ENCODE measurements at places on chromosomes 7 and 10.
A peak's percentile ranks its signal among the peaks of the same experiment; 100 is the strongest.

- no peak for DNase-seq
These were observed 5.6 kb downstream of the CDC123 start for GRCh38 chr10:12201543-12201942.

DNA sequence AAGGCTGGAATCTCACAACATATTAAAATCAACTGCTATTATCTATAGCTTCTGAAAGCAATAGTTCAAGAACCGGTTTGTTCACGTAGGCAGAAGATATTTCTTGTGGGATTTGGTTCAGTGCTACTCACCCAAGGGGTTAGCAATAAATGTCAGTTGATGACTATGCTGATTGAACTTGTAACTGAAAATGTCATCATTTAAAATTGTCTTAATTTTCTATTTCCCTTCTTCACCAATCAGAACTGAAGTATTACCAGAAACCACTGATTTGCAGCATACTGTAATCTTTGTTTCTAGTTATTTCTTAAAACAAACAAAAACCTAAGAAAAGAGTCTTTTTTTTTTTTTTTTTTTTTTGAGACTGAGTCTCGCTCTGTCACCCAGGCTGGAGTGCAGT lies 46.1 kb downstream of the CPEB3 start:
- no peak for DNase-seq

DNA sequence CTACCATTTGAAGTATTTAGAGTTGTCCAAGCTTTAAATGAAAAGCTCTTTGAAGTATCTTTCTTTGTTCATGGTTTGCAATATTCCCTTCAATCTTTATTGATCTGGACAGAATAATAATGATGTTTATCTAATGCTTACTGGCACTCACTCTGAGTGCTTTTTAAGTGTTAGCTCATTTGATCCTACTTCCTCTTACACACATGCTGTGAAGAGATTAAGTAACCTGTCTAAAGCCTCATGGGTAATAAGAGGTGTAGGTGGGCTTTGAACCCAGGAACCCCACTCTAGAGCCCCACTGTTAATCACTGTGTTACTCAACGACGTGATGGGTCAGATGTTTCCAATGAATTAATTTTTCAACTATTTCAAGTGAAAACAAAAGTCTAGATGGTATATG lies 31.1 kb upstream of the ADD3 start:
- no peak for DNase-seq

DNA sequence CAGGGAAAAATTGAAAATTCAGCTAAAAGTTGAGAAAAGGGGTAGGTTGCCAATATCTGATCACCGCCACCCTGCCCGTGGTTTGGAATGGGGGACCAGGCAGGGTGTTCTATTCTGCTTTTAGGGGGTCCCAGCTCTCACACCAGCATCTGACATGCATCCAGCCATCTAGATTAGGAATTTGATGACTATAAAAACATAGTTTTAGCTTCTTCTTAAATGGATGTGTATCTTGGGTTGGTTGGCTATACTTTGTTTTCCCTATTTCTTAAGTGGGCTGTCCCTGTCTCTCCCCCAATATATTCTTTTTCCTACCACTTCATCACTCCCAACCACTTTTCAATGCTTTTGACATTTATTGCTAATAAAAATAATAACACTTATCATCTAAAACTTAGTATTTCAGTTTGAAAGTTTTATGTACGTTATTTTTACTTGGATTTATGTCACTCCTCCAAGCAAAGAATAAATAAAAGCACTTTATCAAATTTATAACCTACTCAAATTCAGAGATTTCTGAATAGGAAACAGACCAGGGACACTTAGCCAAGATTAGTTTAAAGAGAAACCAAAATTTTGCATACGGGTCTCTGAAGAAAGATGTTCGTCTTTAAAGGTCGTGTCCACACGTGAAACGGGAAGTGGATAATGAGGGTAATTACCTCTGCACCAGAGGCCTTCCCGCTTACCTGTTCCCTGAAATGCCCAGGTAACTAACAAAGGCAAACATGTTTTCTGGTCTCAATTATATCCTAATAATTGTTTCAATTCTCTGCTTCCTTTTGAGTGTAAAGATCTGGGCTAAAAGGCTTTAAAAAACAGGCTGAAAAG lies 233.2 kb upstream of the AUTS2 start:
- no peak for DNase-seq

- DNase-seq, result no peak
These were observed 136.2 kb downstream of the TCF7L2 start for GRCh38 chr10:113086282-113086681.

DNA sequence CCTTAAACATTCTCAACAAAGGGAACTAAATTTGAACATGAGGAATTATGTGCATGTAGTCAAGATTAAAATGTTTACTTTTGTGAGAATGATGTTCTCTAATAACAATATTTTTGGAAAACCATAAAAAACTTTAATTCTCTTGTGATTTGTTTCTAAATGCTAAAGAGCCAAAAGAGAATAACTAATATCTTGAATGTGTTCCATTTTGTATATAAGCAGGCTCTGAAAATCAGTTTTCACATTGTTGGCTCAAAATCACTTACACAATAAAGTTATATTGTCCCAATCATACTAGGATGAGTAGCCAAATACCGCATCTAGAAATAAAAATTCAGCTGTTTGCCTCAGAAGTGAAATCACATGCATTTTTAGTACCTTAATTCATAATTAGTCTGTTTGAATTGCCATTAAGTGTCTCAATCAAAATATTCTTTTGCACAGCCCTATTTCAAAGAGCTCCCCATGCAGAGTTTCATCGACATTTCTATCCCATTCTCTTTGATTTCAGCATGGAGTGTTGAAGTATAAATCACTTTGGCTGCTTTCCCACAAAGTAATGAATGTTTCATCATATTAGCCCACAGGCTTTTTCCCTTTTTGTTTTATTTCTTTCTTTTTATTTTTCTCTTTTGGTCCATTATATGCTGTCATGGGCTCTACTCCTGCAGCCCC lies 420.3 kb upstream of the POM121L12 start:
- DNase-seq, result no peak

DNA sequence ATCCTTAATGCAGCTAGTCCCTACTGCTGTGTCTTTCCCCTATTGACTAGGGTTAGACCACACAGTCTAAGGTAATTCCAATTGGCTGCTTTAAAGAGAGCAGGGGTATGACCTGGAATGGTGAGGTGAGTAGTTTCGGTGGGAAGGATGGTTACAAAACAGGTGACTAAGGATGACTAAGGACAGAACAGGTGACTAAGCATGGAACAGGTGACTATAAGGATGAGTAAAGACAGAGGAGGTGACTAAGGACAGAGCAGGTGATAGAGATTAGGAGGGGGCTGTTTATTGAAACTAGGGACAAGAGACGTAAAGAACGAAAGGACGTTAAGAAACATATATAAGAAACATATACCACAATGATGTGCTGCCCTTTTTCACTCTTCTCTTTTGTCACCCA lies 145.1 kb upstream of the TMEM106B start:
- no peak for DNase-seq

GRCh38 chr7:131244259-131244852 lies 83.3 kb upstream of the MKLN1 start:
- DNase-seq, result no peak

DNA sequence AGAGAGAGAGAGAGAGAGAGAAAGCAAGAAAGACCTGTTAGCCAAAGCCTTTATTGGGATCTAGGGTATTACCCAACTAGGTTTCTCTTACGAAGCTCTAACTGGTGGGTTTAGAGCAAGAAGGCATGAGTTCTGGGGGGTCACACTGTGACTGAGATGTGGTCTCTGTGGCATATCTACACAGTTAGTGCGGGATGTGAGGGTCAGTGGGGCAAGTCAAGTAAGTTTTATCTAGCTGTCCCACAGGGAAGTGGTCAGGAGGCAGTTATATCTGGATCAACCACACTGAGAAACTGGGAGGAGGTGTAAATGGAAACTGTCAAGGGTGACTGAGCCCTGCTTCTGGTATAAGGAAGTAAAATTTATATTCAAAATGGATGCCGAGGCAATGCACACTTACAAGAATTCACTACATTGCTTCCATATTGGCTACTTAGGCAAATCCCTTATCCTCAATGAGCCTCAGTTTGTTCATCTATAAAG lies 331.6 kb upstream of the HPS1 start:
- DNase-seq, result no peak

DNA sequence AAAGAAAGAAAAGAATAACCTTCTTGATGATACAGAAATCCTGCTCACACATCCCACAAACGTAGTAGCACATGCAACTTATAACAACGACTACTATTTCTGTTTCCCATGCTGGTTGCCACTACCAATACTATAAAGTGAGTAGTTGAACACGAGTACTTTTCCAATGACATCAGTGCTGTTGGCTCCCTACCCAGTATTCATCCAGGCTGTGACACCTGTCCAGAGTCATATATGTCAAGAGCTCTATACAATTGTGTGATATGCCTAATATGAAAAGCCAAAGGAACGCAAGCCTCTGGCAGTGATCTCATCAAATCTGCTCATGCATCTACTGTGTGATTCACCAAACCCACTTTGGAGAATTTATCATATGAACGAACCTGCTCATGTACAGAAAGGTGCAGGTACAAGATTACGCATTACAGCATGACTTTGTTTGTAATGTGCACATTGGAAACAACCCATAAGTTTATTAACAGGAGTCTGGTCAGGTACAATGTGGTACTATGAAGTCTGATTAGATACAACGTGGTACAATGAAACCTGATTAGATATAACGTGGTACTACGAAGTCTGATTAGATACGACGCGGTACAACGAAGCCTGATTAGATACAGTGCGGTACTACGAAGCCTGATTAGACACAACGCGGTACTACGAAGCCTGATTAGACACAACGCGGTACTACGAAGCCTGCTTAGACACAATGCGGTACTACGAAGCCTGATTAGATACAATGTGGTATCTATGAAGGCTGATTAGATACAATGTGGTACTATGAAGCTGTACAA lies 5.8 kb upstream of the ITIH5 start:
- DNase-seq, result no peak

DNA sequence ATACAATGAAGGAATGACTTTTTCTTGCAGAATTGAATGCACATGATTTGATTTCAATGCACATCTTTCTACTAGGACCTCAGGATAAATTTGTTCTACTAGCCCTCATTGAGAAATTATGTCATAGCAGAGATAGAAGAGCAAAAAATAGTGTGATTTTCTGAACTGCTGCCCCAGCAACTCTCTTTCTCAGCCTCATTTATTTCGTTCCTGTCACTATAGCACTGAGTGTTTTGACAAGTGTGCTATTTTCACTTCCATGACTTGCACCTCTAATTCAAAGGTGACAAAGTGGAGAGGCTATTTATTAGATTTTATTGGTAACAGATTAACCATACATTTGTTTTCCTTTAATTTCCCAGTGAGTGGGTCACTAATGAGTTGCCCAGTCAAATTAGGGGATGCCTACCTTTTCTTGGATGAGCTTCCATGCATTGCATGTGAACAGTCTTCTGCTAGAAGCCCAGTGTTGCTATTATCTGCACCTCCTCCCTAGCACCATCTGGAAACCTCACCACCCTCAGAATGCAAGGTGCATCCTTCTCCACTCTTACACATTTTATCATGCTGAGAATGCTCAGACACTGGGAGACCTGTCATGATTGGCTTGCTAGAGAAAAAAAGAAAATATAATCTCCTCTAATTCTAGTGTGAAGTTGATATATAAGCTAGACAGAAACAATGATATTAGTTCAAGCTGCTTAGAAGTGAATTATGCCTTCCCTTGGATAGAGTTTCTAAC lies 119.6 kb upstream of the CTTNBP2 start:
- no peak for DNase-seq

- DNase-seq, result peak; percentile 1
These were observed 1180.3 kb downstream of the TYW1 start for GRCh38 chr7:68176974-68177373.

GRCh38 chr10:119246862-119247549 lies 39.6 kb downstream of the GRK5 start:
- no peak for DNase-seq

DNA sequence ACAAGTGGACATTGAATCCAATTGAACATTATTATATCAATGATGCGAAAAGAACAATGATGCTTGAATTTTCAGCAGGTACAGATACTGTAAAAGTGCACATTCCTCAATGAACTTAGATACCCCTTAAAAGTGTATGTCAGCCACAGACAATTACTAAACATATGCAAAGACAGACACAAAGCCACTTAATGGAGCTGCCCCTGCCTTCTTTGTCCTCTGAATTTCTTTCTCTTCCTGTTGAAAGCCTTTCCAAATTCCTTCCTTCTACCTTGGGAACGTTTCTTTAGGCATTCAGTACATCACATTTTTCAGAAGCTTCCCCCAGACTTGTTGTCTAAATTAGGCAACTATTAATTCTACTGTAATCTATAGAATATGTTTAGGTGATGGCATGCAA lies 706.8 kb upstream of the MBL2 start:
- DNase-seq, result no peak

DNA sequence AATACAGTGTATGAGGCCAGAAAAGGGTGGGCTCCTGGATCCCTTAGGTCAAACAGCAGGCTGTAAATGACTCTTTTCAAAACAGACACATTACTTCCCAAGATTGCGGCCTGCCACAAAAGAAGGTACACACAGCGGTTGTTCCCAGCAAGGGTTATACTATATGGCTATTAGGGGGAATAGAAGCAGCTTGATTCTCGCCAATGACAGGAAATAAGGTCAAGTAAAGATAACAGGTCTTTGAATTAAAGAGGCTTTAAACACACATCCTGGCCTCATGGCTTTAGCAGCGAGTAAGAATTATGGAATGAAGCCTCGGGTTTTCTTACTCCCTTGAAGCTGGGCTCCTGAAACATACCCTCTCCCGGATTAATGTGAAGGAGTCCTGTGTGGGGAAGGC lies 58.3 kb downstream of the CYP26A1 start:
- no peak for DNase-seq

DNA sequence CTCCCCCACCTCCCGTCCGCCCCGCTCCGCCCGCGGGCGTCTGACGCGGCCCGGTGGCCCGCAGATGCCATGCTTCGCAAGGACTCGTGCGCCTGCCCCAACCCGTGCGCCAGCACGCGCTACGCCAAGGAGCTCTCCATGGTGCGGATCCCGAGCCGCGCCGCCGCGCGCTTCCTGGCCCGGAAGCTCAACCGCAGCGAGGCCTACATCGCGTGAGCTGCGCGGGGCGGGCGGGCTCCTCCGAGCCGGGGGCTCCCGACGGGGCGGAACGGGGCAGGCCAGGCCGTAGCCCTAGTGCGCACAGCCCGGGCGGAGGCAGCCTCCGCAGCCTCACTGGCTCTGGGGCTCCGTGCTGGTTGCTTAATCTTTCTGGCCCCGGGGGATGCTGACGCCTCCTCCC lies 2.8 kb downstream of the ASIC3 start:
- DNase-seq, result no peak

DNA sequence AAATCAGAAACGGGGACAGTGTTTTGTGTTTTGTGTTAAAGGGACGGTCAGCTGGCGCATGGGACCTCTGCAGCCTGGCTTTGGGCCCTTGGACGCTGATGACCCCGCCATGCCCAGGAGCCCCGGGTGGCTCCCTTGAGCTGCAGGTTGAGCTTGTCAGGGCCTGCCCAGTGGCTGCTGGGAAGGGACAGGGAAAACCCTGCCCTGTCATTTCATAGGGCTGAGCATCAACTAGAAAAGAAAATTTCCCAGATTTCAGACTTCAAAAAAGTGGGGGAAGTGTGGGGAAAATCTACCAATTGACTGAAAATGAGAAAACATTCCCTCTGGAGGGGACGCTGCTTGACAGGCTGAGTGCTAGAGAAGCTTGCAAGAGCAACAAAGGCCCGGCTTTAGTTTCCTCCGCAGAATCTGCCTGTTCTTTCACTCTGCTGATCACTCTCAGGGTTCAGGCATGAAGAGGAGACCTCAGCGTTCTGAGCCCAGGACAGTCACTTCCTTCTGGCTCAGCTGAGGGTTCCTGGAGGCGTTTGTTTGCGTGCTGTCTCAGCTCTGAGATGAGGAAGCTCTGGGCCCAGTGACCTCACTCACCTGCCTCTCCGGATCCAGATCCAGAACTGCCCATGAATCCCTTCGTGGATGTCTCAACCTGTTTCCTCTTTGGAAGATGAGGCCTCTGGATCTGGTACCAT lies 18.6 kb upstream of the DNAJB6 start:
- no peak for DNase-seq
